Activated CD4-positive, alpha-beta T cell treated with anti-CD3 and anti-CD28 coated beads, Interleukin-2, amount 10 ng/mL, durations not matched to agents 24 days and 14 days (primary cell): ENCODE measurements at places on chromosomes 4 and X. TPM values are rescaled to one million over a fixed set of nuclear protein-coding genes. Genes with fewer than 3 reads are reported as not detected.
A peak's percentile ranks its signal among the peaks of the same experiment; 100 is the strongest.

DNA sequence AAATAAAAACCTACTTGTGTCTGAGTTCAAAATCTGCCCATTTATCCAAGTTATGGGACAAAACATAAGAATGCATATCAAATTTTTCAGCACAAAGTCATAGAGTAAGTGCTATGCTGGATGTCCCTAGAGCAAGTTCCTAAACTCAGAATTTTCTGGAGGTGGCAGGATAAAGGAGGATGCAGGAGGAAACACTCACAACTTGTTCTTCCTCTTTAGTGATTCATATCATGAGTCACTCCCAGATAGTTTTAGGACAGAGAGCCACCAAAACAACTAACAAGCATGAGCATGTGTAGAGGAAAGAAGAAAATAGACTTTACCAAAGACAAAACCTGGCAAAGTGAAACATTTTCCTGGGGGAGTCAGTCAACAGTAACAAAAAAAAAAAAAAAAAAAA, 302.7 kb downstream of the KCTD8 start:
- no peak for DNase-seq

DNA sequence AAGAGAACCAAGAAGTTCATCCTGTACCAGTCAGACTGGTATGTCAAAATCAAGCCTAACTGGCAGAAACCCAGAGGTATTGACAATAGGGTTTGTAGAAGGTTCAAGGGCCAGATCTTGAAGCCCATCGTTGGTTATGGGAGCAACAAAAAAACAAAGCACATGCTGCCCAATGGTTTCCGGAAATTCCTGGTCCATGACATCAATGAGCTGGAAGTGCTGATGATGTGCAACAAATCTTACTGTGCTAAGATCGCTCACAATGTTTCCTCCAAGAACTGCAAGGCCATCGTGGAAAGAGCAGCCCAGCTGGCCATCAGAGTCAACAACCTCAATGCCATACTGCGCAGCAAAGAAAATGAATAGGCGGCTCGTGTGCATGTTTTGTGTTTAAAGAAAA, 172.7 kb upstream of the MED14 start:
- no peak for DNase-seq

DNA sequence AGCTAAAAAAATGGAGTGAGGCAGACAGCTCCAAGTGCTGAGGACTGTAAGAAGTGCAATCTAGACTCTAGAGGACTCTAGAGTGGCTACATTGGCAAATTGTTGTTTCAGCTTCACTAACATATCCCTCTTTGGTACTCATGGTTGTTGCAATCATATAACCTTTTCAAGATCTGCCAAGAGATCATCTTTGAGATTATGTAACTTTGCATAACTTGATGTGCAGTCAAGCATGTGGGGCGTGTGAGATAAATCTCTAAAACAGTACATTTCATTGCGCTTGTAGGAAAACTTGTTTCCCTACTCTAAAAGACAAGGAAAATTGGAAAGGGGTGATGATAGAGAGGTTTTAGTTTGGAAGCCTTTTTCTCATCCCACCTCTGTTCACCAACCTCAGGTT, 11.2 kb upstream of the BRS3 start:
- no peak for DNase-seq

- DNase-seq: no peak
Observed at GRCh38 chrX:39418254-39418704, 617.0 kb downstream of the MID1IP1 start.

DNA sequence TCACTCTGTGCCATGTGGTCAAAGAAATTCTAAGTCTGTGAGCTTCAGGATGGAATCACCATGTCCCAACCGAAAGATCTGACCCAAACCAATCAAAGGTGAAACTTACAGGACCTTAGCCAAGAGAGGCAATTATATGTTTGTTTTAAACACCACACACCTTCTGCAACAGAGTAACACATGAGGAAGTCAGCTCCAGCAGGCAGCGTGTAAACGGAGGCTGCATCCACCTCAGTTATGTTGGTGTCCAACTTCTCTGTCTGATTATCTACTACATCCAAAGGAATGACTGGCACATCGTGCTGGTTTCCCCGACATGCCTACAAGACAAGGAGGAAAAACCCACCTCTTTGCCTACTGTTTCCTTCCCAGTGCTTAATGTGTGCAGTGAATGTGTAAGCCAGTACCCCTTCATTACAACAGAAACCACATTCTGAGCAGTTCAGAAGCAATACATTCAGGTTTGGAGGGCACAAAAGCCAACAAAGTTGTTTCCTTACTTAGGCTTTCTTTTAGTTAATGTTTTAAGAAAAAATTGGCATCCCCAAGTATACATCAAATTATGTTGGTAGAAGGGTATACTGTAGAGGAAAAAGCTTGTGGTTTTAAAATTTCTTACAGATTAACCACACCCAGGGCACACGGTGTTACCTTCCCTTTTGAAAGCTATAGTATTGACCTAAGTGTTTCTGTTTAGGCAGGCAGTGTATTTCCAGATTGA, 12.4 kb downstream of the CASP6 start:
- DNase-seq: peak; percentile 67

- no peak for DNase-seq
Observed at GRCh38 chr4:52813546-52813945, 48.6 kb upstream of the RASL11B start.

Gene OPRPN
- total RNA-seq: not detected in 2 replicates

Gene DGKK
- not detected in 2 replicates for total RNA-seq
